ENCODE measurements at places on chromosomes 2 and 18.

DNA sequence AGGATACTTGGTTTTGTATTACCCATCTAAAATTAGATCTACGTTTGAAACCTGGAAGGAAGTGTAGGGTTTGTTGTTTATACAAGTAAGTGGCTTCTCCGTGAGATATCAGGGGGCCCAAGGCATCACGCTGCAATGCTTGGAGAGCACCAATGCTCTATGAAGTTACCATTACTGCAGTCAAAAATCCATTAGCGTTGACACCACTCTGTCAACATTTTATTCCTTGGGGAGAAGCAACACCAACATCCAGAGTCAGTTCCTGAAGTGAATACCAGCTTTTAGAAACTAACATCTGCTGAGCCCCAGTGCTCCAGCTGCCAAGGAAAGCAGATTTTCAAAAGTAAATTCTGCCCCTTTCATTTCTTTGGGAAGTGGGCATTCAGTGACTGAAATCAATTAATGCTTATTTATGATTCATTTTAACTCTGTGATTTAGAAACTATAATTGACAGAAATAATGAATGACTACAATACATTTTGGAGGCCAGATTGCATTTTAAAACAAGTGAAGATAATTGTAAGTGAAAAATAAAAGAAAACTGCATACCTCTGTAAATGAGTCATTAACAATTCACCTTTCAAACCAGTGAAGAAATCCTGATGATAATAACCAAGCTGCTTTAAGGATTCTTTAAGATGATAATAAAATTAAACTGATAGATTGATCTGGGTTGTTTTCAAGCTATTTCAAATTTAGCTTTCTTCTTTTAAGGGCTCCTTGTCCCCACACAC is 30.5 kb downstream of the LRP1B start:
- DNase-seq = no peak

- no peak for DNase-seq
Observed at GRCh38 chr2:106664669-106665068, 177.5 kb downstream of the CD8B2 start.

DNA sequence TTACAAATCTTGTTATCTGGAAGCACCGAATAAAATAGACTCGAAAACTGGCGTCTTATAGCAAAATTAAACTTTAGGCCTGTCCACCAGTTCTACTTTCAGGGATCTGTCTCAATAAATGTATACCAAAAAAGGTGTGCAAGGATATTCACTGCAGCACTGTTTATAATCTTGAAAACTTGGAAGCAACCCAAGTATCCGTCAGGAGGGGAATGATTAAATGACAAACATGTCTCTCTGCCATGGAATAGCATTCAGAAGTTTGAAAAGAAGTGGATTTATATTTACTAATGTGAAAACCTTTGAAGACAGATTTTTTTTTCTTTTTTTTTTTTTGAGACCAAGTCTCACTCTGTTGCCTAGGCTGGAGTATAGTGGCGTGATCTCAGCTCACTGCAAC is 32.3 kb upstream of the SATB2 start:
- DNase-seq = no peak

GRCh38 chr2:72003124-72003523 is 144.5 kb downstream of the CYP26B1 start:
- no peak for DNase-seq

- peak; percentile 76 for DNase-seq
Observed at GRCh38 chr2:85551698-85552678, 9.3 kb downstream of the GGCX start.

DNA sequence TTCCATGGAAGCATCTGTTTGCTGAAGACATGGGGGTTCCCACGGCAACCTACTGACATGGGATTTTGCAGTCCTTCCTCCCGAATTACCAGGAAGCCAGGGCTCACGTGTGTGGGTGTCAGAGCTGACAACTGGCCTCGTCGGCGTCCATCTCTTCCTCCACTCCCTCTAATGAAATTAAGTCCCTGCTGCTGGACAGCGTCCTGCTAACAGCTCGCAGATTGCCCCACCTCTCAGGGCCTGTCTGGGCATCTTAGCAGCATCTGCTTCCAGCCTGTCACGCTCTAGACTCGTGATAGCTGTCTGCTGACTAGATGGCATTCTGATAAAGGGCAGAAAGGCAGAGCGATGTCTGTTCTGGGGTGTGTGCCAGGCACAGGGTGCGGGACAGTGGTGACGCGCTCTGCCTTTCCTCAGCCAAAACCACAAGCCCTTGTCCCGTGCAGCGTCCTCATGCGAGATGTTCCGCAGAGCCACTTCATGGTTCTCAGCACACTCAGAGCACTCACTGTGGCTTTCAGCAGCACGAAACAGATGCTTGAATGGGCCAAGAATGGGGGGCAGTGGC is 161.1 kb downstream of the ARL4C start:
- DNase-seq = peak; percentile 16

DNA sequence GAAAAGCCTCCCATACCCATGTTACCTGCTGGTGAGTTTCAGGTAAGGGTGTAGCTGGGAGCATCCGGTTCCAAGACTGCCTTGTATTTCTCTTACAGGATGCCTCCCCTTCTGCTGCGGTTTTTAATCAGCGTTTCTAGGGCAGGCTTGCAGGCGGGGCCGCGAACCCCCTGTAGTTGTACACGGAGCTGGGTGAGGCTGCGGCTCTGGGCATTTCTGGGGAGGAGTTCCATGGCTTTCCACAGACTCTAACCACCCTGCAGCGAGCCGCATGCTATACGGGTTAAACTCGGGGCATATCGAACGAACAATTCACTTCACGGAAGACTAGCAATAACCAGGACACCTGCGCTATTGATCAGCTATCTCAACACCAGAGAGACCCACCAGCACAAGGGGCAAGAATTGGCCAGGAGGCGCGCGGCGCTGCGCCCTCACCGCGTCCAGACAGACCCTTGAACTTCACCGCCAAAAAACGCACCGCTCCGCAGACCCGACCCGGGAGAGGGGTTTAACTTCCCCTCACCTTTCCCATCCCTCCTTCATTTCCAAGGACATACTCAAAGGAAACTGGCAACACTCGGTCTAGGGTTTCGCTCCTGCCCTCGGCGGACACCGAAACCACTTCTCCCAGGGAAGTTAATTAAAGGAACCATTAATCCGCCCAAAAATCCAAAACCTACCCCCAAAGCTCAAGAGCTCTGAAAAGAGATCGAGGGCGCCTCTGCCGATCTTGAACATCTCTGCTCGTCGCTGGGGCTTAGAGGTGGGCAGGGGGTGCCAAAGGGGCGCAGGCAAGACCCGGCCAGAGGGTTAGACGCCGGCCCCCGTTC is 909 bp downstream of the TGFA start:
- no peak for DNase-seq

DNA sequence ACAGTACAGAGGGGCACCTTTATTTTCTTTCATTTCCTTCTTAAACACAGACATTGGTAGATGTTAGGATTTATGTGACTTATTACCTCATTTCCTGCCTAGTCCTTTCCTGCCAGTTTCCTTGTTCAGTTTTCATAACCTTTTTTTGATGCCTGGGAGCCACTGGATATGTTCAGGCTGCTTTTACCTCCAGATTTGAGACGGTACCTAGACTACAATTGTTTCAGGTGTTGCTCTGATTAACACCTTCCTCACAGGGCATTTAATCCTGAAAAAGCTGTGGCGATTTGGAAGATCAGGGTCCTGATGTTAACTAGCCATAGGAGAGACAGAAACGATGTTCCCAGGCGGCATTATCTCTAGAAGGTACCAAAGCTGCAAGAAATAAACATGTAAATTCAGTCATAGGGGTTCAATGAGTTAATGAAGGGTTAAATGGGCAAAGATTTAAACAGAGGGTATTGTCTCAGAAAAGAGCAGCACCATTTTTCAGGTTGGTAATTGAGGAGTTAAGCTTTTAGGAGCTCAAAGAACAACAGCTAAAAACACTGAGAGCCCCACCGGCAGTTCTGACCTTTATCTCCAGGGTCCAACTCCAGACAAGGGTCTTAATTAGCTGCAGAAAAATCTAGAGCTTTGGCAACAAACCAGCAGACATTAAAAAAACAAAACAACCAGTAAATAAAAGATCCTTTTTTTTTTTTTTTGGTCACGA is 93.3 kb downstream of the HRH4 start:
- DNase-seq = no peak

DNA sequence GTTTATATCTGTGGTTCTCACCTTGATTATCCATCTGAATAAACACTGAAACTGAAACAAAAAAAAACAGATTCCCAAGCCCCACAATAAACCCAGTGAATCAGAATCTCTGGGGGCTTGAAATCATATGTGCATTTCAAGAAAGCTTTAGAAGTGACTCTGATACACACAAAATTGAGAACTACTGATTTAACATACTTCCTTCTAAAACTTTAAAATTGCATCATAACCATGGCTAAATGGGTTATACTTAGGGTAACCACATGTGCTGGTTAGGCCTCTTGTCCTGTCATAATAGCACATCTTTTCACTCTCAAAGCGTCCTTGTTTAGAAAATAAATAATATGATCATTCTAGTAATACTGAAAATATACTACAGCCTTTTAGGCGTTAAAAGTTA is 100.9 kb downstream of the ATAD2B start:
- no peak for DNase-seq

DNA sequence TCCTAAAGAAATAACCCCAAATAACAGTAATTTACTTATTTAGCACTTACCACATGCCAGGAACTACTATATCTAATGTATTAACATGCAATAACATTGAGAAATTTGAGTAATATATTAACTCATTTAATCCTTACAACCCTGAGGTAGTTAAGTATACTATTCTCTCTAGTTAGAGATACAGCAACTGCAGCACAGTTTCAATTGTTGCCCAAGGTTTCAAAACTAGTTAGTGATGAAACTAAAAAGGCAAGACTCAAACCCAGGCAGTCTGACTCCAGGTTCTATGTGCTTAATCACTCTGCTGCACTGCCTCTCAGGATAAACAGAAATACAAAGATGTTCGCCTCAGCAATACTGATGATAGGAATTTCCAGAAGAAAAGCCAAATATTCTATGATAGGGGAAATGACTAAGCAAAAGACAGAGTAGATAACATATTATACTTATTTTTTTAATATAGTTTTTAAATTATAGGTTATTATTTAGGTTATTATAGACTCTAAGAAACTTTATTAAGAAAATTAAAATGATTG is 88.0 kb downstream of the SS18 start:
- no peak for DNase-seq

- no peak for DNase-seq
Observed at GRCh38 chr2:74947703-74948102, 10.7 kb upstream of the POLE4 start.

- DNase-seq = no peak
Observed at GRCh38 chr2:177611310-177611886, 218.8 kb downstream of the AGPS start.

DNA sequence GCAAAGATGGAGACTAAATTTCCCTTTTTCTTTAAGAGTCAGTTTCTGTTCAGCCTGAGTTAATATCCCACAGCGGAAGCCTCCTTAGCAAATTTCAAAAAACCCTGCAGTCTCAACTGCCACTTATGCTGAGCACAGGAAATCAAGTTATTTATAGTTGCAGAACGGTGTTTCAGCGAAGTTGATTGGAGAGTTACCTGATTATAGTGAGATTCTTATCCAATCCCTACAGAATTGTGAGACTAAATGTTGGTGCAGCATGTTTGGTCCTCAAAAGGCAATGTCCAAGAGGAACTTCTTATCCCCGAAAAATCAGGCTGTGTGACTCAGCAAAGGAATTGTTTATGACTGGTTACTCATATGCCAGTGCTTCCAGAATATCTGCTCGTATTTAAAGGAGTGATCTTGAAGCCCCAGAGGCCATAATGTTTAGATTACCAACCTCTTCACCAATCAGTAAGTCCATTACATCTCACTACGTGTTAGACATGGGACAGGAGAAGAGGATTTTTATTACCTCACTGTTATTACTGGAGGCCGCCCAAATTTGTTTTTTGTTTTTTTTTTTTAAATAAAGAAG is 67.9 kb downstream of the LRRFIP1 start:
- no peak for DNase-seq

DNA sequence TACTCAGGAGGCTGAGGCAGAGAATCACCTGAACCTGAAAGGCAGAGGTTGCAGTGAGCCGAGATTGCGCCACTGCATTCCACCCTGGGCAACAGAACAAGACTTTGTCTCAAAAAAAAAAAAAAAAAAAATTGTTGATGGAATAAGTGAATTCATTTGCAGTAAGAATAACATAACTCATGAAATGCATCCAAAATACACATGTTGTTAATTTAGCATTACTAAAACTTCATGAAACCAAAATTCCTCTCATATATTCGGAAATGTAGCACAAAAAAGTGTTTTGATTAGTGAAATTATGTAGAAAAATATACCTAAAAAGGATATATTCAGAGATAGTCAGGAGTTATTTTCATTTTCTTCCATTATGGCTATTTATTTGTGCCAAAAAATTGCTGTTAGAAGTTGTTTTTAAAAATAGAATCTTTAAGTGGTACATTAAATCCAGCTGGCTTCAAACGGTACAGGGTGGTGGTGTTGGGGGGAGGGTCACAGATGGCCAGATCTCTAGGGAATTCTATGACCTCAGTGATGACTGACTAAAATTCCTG is 78.2 kb upstream of the UGP2 start:
- DNase-seq = no peak

DNA sequence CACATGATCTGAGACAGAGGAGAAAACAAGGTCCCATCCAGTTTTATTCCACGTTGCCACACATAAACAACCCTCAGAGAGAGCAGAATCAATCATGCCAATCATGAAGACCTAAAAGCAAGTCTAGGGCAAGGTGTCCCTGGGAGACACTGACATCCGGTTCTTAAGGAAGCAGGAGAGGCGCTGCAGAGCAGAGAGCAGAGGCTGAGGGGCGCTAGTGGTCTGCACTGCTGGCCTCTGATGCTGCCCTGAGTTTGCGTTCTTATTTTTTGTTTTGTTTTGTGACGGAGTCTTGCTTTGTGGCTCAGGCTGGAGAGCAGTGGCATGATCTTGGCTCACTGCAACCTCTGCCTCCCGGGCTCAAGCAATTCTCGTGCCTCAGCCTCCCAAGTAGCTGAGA is 83.3 kb downstream of the SMIM21 start:
- DNase-seq = no peak

- no peak for DNase-seq
Observed at GRCh38 chr2:55860832-55861231, 62.8 kb downstream of the EFEMP1 start.

GRCh38 chr2:9594366-9595054 is 36.3 kb downstream of the YWHAQ start:
- no peak for DNase-seq

DNA sequence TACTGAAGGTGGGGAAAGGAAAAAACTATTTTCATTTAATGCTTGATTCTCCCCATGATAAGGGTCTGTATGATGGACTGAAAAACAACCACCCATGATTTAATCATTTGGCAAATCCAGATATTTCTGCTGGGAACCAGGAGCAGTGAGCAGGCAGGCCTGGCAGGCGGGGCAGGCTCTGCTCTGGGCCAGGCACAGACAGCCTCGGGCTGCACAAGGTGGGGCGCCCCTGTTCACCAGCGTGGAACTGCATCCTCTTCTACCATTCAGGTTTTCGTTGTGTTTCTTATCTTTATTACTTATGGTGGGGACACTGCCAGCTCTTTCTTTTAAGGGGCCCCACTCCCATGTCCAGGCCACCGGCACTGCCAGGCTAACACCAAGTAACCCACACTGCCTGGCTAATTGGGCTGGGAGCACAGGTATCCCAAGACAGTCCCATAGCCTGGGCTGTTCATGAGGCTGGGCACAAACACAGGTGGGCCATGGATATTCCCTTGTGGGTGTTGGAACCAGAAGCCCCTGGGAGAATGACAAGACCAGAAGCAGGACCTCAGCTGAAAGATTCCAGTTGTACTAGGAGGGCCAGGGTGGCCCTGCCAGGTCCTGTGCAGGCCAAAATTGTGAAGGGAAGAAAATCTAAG is 57.1 kb upstream of the RALBP1 start:
- DNase-seq = no peak

Measured in activated CD4-positive, alpha-beta T cell treated with anti-CD3 and anti-CD28 coated beads, Interleukin-2, amount 50 U/mL, for 24 hours (primary cell).